ENCODE measurements at places on chromosomes 1 and 21.

DNA sequence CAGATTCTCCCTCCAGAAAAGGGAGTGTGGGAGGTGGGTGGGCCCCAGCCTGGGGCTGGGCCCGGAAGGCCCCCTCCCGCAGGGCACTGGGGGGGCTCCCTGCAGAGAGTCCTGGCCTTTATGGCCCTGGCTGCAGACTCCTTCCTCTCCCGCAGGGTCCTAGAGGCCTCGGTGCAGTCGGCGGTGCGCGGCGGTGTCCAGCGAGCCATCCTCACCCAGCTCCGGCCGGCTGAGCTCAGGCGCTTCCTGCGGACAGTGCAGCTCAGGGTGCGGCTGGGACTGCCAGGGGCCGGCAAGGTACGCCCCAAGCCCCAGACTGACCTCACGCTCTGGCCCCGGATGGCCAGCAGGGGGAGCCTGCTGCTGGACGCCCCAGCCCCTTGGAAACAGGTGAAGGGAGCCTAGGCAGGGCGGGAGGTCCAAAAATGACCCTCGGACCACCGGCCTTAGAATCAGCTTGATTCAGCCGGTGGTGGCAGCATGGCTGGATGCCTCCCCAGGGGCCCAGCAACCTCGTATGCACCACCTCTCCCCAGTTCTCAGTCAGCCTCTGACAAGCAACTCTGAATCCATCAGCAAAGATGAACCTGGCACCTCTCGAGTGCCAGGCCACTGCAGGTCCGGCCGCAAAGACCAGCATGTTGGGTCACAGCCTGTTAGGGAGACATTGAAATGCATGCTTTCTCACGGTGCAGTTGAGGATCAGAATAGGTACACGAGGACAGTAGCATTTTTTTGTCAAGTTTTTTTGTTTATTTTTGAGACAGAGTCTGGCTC lies 20.6 kb downstream of the MTHFR start:
- DNase-seq, result peak; percentile 54

DNA sequence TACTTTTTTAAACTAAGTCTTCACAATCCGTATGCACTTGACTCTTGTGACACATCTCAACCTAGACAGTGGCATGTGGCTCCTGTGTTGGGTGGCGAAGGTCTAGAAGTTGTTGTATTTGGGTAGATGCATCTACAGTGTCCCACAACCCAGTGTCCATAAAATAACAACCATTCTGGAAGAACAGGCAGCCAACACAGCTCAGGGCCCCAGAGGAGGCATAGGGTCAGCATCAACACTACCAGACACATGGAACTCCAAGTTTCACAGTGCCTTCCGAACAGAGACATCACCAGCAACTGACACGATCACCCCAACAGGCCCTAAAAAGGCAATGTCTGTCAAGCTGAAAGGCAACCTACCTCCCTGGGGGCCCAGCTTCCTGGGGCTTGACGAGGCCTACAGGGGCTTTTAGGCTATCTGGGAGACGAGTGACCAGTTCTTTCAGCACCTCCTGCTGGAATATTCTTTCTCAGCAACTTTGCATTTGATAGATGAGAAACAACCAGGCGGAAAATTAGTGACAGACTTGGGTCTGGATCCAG lies 5.6 kb downstream of the SH3BP5L start:
- no peak for DNase-seq

DNA sequence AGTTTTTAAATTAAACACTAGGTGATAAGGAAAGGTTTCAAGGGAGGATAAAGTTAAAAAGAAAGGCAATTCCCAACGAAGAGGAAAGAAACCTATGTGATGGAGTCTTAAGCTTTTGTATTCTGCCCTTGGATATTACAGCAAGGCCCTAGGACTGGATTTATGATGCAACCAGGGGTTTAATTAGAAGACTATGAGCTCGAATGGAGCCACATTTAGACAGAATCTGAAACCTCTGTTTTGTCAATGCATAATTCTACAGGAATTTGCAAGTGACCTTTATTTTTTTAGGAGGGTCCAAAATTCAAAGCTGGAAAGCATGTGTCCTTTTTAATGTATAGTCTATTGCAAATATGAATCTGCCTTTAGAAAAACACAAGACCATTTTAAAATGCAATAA lies 37.9 kb downstream of the TGFB2 start:
- no peak for DNase-seq

- no peak for DNase-seq
Measured at GRCh38 chr1:86713477-86713876, 9.1 kb downstream of the SH3GLB1 start.

- DNase-seq, result peak; percentile 6
Measured at GRCh38 chr1:14571810-14572767, 26.4 kb upstream of the KAZN start.

GRCh38 chr1:154019269-154019668 lies 28.7 kb downstream of the RPS27 start:
- no peak for DNase-seq

GRCh38 chr1:204363335-204364114 lies 3.8 kb upstream of the PLEKHA6 start:
- DNase-seq, result peak; percentile 69

DNA sequence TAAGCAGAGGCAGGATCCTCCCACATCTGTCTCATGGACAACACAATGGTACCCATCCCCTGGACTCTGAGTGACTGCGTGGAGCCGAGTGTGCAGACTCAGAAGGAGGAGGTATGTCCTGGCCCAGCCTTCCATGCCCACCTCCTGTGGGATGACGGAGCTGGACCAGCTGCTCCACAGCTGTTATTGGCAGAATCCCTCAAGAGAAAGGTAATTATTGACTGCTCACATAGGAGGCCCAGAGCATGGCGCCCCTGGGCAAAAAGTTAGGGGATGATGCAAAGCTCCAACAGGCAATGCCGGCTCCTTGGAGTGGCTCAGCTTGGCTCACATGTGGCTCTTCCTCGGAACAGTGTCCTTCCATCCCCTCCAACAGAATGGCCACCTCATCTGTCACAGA lies 12.2 kb upstream of the ACTRT2 start:
- DNase-seq, result no peak

- no peak for DNase-seq
Measured at GRCh38 chr1:31434979-31435378, 22.0 kb downstream of the SERINC2 start.

DNA sequence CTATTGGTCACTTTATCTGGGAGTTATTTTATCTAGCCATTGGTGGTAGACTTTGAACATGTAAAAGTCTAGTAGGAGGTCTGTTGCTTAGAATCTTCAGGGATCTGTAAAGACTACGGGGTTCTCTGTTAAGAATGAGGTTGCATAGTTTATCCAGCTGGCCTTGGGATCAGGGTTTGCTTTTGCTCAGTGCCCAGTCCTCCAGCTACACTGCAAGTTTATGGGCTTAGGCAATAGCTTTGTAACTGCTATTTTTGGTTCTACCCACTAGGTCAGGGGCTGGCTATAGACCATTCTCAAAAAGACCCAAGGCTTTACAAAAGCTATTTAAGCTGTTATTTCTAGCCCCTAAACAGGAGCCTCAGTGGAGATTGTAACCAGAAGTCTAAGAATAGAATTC lies 9.8 kb downstream of the SH3GLB1 start:
- DNase-seq, result no peak

GRCh38 chr1:116833718-116834117 lies 76.0 kb upstream of the PTGFRN start:
- no peak for DNase-seq

GRCh38 chr1:220239966-220240365 lies 32.3 kb downstream of the RAB3GAP2 start:
- no peak for DNase-seq

DNA sequence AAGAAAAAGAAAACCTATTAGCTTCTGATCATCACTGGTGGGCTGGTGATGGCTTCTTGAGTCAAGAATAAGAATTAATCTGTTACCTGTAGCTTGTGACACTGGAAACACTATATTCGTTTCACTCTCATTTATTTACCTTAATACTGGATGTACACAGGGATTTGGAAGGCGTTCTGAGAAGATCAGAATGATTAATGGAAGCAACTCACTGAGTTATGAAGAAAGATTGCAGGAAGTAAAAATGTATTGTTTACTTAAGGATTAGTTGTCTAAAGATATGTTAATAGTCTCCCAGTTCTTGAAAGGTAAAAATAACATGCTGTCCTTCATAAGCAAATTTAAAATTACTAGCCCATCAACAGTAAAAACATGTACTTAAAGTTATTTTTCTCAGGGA lies 644.9 kb upstream of the NCAM2 start:
- no peak for DNase-seq

DNA sequence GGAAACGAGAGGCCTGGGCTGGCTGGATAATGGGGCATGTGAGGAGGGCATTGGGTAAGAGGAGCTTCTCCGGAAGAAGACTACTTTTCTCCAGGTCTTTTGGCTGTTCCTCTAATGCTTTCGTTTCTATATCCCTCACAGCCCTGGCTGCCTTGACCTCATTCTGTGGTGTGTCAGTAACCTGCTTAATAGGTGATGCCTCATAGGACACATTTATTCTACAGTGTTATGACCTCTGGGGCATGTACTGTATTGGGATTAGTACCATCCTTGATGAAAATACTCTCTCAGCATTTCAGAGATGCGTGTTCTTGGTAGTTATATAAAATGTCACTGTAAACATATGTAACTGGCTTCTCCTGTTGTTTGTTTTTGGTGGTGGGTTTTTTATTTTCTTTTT lies 40.1 kb downstream of the PGM1 start:
- no peak for DNase-seq

DNA sequence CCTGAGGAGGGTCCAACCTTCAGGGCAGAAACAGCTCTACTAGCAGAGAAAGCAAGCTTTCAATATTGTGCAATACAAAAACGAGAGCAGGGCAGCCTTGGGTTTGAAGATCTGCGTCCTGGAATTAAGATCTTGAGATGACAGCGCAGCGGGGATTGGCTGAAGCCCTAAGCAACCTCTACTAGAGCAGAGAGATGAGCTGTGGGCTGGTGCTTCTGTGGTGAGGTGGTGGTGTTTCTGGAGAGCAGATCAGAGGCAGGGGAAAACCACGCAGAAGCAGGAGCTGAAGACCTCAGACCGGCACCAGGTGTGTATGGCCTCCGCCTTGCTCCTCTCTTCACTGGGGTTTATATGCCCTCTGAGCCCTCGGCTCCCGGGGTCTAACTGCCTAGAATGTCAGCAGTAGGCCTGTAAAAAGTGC lies 12.5 kb downstream of the TRAF3IP3 start:
- DNase-seq, result no peak

DNA sequence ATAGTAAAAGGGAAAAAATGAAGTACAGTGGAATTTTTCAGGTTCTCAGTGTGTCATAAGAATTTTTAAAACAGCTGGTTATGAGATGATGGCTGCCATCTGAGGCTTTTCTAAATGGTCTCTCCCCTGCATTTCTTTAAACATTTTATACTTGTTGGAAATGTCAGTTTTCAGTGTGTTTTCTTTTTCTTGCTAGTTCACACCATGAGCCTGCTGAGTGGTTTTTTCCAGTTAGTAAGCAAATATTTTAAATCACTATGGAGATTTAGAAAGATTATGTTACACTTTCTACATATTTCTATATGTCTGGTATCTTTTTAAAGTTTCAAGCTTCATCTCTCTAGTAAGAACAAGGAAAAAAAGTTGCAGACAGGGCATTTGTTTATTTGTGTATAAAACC lies 9.6 kb downstream of the RBM15 start:
- DNase-seq, result no peak

DNA sequence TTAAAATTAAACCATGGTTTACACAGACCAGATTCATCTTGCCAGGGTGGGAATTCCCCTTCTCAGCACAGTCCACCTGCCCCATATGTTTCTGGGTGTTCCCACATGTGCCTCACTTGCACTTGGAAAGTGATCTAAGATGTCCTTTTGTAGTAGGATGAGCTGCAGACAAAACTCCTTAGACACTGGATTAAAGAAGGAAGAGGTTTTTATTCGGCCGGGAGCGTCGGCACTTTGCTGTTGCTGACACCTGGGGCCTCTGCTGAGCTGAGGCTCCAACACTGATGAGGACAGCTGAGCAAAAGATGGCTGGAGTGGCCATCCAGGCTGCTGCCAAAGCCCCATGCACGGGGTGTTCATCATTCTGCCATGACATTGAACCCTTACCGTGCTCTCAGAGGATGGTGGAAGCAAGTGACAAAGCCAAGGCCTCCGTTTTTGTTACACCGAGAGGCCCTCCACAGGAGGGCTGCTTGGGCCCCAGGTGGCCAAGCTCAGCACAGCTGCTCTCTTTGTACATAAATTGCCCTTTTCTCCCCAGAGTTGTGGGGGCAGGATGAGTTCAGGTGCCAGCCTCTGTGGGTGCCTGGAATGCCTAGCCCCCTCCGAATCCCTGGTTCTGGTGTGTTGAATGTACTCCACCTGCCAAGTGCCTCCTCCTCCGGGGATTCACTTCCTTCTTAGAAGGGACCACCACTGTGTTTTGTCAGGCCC lies 7.3 kb upstream of the ACOT11 start:
- no peak for DNase-seq

DNA sequence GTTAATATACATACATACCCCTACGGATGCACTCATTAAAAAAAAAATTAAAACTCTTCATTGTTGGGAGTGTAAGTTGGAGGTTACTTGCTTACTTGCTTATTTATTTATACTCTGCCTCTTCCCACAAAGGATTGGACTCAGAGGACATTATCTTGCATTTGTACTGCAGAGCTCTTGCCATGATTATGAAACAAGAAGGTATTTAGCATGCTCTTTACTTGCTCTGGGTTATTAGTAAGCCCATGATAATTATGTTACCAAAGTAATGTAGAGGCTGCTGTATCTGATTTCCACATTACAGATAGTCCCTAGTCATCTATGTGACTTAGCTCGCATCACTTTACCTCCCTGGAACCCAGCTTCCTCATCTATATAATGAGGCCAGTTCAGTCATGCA lies 355.1 kb upstream of the PTBP2 start:
- DNase-seq, result no peak

GRCh38 chr1:2353551-2354438 lies 37.6 kb downstream of the MORN1 start:
- no peak for DNase-seq

- no peak for DNase-seq
Measured at GRCh38 chr1:235932090-235932510, 65.4 kb upstream of the LYST start.

- no peak for DNase-seq
Measured at GRCh38 chr1:86871001-86871400, 42.9 kb downstream of the SELENOF start.

DNA sequence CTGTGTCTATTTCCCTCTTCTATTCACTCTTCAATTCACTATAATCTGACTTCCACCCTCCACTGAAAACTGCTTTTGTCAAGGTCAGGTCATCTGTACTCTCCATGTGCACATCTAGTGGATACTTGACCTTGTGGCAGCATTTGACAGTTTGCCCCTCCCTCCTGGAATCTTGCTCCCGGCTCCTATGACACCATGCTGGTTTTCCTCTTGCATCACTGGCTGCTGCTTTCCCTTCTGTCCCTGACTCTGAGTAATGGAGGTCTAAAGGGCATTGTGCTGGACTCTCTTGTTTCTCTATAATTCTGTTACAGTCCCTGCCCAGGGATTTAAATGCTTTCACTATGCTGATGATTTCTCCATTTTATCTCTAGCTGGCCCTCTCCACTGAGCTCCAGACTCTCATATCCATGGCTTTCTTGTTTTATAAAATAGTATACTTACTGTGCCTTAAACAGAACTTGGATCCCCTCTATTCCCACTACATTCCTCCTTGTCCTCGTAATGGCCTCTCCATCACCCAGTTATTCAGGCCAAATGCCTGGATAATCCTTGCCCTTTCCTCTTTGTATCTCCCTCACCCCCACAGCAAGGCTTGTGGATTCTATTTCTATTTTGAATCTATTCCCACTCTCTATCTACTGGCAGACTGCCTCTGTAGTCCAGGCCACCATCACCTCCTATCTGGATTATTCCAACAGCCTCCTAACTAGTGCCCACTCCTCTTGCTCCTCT lies 36.8 kb upstream of the PODN start:
- peak; percentile 42 for DNase-seq

All from ACHN (cell line).